Central memory CD4-positive, alpha-beta T cell (primary cell): ENCODE measurements at places on chromosomes 1 and 21.

DNA sequence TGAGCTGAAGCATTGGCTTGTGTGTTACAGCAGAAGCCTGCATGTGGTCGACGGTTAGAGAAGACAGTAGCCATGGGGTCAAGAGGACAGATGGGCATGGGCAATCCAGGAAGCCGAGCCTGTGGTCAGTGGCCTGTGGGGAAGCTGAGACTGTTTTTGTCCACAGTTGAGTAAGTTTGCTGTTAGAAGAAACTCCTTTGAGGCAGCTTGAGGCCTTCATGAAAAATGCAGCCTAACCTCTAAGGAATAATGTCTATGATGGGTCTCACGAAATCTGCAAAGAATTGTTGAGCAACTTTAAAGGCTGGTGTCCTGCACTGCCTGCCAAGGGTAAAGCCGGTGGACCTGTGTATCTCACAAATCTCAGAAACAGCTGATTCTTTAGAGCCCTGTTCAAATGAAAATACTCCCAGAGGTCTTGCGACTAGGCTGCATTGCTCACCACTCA lies 322.4 kb downstream of the SETD4 start:
- no peak for DNase-seq

DNA sequence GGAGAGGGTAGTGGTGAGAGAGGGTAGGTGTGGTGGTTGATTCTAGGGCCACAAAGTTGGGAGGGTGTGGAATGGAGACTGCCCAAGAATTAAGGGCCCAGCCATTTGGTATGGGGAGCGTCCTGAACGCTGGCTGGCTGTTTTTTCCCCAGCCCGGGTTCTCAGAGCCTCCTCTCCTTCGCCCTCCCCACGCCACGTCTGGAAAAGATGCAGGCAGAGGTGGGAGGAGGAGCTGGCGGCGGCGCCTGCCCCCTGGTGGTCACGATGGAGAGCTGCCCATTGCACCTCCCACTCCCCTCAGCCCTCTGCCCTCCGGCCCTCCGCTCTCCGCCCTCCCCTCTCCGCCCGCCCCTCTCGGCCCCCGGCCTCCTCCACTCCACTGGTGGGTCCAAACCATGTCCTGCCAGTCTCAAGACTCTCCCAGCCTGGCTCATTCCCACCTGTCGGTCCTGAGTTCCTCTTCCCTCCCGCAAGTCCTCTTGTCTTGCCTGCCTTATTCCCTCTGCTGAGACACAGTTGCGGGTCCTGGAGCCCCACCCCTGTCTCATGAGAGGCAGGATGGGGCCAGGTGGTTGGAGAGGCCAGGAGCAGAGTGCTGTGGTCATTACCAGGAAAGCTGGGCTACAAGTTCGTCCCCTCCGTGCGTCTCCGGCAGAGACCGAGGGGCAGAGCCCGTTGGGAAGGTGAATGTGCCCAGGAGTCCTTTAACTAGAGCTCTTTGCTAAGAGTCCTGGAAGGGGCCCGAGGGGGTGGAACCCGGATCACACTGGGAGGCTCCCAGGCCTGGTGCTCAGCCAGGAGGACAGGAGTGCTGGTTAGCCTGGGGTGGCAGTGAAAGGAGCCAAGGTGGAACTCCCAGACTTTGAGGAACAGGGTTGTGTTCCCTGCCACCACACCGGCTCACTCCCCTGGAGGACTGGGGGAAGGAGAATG lies 22.6 kb downstream of the ETNK2 start:
- DNase-seq: peak; percentile 51

- DNase-seq: peak; percentile 45
Measured at GRCh38 chr21:17387030-17387617, 125.7 kb upstream of the CXADR start.

DNA sequence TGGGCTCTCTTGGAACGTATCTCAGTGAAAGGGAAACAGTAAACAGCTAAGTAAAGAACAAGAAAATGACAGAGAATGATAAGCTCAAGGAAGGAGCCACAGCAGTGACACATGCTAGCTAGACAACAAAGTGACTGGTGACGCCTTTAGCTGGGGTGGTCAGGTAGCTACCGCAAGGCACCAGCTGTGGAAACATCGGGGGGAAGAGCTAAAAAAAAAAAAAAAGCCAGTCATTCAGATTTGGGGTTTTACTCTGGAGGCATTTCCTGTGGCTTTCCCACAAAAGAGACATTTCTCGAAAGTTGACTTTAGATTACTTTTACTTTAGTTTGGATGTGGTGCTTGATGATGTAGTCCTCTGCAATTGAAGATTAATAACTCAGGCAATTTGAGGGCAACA lies 2.1 kb downstream of the FHAD1 start:
- DNase-seq: peak; percentile 61

GRCh38 chr1:202564958-202565495 lies 145.2 kb downstream of the SYT2 start:
- no peak for DNase-seq

- DNase-seq: no peak
Measured at GRCh38 chr1:7014640-7014930, 229.3 kb downstream of the CAMTA1 start.

GRCh38 chr1:230137337-230137815 lies 70.3 kb downstream of the GALNT2 start:
- no peak for DNase-seq

DNA sequence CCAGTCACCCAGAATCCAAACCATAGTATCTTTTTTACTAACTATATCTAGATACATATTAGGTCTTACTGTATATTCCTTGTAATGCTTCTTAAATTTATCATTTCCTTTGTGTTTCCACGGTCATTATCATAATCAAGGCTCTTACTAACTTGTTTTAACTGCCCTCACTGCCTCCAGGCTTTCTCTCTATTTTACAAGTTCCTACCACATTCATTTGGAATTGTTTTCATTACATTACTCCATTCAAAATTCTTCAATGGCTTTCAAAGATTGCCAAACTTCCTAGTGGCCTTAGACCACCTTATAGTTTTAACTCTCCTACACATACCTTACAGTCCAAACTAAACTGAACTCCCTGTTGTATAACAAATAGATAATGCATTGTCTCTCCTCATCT lies 6.3 kb downstream of the HFM1 start:
- no peak for DNase-seq

DNA sequence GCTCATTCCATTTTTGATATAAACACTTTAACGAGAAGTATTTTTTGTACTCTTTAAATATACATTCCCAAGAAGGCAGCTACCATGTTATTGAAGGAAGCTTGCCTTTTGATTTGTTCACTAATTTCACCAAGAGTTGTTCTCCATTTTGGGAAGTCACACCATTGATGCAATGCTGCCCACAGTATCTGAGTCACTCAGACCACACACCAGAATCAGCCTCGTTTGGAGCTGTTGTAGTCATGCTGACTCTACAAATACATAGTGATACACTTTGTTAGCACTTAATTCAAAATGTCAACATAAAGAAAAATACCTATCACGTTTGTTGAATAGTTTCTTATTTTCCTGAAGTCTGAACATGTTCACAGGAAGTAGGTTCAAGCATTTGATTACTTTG lies 78.7 kb downstream of the PAPPA2 start:
- no peak for DNase-seq

GRCh38 chr1:115643666-115644065 lies 1.9 kb downstream of the VANGL1 start:
- no peak for DNase-seq

GRCh38 chr1:153978274-153978909 lies 918 bp upstream of the JTB start:
- DNase-seq: no peak

DNA sequence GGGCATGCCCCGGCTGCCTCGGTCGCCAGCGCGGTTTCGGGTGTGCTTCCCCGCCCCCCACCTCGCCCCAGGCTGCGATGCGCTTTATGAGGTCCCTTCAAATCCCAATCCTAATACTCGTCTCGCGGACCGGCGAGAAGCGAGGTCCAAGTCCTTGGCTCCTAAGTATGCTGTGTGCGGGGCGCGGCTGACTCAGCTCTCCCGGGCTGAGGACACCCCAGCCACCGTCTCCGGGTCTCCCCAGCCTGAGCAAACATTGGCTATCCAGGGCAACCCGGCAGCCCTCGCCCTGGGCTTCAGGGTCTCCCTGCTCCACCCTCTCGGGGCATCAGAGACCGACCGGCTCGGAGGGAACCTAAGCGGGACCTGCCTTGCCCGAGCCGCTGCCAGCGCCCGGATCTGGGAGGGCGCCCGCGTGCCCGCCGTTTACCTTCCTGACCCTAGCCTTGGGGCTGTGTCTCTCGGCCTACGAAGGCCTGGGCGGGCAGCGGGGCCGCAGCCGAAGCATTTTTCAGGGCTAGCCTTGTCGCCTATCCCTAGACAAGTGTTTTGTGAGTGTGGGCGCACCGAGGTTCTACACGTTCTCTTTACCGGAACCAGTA lies 1.2 kb downstream of the ITPKB start:
- DNase-seq: no peak

- DNase-seq: no peak
Measured at GRCh38 chr1:170664093-170664827, at the start of gene PRRX1. PRRX1 (plus strand) TSS chr1:170664131; CDS start chr1:170664219, 88 bp downstream.

DNA sequence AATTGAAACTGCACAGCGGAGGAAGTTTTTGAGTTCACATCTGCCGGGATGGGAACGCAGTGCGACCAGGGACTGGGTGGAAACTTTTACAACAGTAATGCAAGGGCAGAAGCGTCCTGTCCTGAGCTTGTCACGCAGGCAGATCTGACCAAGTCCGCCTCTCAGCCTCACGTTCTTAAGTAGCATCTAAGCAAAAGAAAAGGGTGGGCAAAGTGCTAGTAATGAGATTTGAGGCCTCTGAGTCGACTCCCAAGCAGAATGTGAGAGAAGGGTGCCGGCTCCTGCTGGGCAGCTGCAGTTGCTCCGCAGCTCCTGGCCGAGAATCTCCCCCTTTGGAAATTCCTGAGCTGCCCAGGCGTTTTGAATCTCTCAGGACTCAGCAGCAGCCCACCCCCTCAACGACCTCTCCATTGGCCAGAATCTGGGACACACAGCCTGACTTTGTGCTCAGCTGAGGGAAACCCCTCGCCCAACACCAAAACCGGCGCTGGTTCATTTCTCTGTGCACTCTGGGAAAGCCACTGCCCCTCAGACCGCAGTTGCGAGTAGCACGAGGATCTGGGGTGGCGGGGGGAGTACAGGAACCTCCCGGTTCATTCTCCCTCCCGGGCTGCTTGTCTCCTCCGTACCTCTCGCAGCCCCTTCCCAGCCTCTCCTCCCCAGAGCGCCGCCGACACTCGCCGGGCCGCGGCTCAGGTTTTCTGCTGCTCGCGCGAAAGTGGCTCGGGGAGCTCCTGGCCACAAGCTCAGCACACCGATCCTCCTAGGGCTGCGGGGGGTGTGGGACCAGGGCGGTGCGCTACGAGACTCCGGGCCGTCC lies 913 bp upstream of the S1PR1 start:
- DNase-seq: peak; percentile 67

- no peak for DNase-seq
Measured at GRCh38 chr1:41539418-41539805, 54.9 kb upstream of the EDN2 start.
